ACHN (cell line): ENCODE measurements at places on chromosomes 3 and 15.

- no peak for DNase-seq
Observed at GRCh38 chr3:100891827-100892226, 101.4 kb downstream of the ABI3BP start.

- DNase-seq = no peak
Observed at GRCh38 chr15:42130246-42130986, 26.0 kb downstream of the PLA2G4F start.

- no peak for DNase-seq
Observed at GRCh38 chr3:127964816-127965215, 49.8 kb downstream of the KBTBD12 start.

- DNase-seq = peak; percentile 96
Observed at GRCh38 chr3:64666171-64666588, 21.6 kb downstream of the ADAMTS9 start.

- no peak for DNase-seq
Observed at GRCh38 chr3:178341636-178342035, 194.6 kb upstream of the KCNMB2 start.

- peak; percentile 57 for DNase-seq
Observed at GRCh38 chr3:195197765-195198425, 73.1 kb downstream of the XXYLT1 start.
